ENCODE measurements at places on chromosomes 5 and 9. TPM values are rescaled to one million over a fixed set of nuclear protein-coding genes. Genes with fewer than 3 reads are reported as not detected.

DNA sequence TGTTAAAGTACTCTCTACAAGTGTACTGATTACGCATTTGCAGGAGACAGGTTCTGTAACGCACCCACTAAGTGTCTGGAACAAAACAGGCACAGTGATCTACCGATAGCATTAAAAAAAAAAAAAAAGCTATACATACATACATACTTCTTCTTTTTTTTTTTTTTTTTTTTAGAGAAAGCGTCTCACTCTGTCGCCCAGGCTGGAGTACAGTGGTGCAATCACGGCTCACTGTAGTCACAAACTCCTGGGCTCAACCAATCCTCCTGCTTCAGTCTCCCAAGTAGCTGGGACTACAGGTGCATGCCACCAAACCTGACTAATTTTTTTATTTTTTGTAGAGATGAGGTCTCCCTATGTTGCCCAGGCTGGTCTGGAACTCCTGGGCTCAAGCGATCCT is 7.6 kb downstream of the KIF24 start:
- no peak for DNase-seq

- DNase-seq: no peak
Measured at GRCh38 chr9:120696551-120697230, 17.6 kb downstream of the MEGF9 start.

GRCh38 chr5:81393783-81394718 is at the start of gene ACOT12:
Gene ACOT12, minus strand, starts transcription at chr5:81394134. Its CDS starts 20 bp downstream, at chr5:81394114.
- no peak for DNase-seq

The PLCXD3 gene
- not detected for total RNA-seq

GRCh38 chr5:122150215-122150614 is 20.9 kb downstream of the ZNF474 start:
- DNase-seq: no peak

GRCh38 chr5:35794328-35794619 is 62.4 kb upstream of the IL7R start:
- no peak for DNase-seq

GRCh38 chr5:94522117-94522516 is 96.3 kb downstream of the KIAA0825 start:
- DNase-seq: no peak

DNA sequence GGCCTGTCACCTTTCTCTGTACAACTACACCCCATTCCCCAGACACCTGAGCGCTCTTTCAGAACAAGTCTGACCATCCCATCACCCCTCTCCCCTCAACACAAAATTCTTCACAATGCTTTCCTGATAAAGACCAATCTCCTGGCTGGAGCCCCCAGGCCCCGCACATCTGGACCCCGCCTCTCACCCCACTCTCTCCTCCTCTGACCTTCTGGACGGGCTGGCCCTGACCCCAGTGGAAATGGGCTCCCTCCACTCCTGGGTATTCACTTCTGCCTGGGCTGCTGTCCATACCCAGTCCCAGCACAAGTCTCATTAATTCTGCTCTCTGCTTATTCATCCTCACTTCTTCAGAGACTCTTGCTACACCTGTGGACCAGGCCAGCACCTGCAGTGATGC is 2.1 kb upstream of the SPOCK1 start:
- no peak for DNase-seq

DNA sequence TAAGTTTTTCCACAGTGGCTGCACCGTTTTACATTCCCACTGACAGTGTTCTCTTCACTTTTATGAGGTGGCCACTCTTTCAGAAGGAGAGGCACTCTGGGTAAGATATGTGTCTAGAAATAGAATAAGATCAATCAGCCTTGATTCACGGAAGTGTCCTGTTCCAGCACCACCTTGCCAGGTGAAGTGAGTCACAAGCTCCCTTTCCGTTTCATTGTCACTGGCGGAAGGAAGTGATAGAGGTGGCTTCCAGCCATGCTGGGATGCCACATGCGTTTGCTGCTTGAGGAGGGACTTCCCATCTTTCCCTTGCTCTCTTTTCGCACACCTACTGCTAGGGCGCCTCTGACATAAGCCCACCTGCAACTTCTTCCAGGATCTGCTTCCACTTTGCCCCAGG is 217.1 kb downstream of the PIK3R1 start:
- no peak for DNase-seq

The TXNDC8 gene
- total RNA-seq: not detected

The C5orf58 gene
- total RNA-seq: not detected

GRCh38 chr5:145484158-145484557 is 351.0 kb downstream of the PRELID2 start:
- DNase-seq: no peak

DNA sequence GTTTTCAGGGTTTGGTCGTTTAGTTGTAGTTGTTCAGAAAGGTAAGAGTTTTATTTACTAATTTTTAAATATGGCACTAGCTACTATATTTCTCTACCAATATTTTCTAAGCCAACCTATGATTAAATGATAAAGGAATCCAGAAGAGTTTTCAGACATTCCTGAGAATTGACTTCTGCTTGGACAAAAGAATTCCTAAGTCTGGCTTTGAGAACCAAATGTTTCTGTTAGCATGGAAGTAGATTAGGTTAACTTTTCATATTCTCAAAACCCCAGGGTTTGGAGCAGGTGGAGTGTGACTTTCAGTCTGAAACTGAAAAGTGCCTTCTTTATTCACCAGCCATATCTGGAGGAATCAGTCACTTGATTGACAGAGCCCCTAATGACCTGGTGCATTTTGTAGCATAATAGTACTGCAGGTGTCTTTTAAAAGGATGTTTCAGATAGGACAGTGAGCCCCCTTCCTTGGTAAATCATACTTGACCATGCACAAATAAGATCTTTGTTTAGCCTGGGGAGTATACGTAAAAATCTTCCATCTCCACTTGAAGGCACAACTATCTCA is 457.0 kb upstream of the ZNF462 start:
- no peak for DNase-seq

GRCh38 chr9:77952635-77953328 is 78.8 kb downstream of the GNAQ start:
- no peak for DNase-seq

- DNase-seq: no peak
Measured at GRCh38 chr5:4735261-4735660, 404.9 kb upstream of the ADAMTS16 start.

GRCh38 chr5:161851691-161852299 is 3.9 kb downstream of the GABRA1 start:
- DNase-seq: no peak

The GALNT12 gene
- 2.3 TPM for total RNA-seq

DNA sequence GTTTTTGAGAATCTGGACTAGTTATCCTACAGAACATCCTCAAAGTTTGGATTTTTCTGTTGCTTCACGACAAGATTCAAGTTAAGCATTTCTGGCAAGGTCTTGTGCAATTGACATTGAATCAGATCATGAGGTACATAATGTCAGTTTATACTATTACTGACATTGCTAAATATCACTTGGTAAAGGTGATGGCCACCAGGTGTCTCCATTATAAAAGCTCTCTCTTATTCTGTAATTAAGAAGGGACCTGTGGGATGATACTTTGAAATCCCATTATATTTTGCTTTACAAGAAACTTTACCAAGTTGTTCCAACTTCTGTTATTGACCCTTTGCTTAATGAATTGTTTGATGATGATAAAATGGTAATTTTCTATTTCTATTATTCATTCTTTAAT is 131.0 kb upstream of the ASTN2 start:
- no peak for DNase-seq

DNA sequence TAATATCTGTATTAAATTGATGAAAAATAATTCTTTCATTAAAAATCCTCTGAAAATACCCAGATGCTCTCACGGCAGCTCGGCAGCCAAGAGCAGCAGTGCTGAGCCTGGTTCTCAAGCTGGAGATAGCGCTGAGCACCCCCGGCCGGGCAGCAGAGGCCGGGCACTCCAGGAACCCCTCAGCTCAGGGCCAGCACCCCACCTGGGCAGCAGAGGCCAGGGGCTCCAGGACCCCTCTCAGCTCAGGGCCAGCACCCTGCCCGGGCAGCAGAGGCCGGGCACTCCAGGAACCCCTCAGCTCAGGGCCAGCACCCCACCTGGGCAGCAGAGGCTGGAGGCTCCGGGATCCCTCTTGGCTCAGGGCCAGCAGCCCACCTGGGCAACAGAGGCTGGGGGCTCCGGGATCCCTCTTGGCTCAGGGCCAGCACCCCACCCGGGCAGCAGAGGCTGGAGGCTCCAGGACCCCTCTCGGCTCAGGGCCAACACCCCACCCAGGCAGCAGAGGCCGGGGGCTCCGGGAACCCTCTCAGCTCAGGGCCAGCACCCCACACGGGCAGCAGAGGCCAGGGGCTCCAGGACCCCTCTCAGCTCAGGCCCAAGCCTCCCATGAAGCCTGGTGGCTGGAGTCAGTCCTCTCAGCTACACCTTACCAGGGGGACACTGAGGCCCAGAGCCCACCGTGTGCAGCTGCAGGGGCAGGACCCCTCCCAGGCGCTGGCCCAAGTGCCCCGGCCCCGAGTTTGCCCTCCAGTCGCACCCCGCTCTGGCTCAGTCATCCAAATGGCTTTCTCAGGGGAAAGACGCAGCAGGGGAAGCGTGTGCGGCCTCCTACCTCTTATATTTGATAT is 21.7 kb downstream of the CLPTM1L start:
- DNase-seq: no peak

DNA sequence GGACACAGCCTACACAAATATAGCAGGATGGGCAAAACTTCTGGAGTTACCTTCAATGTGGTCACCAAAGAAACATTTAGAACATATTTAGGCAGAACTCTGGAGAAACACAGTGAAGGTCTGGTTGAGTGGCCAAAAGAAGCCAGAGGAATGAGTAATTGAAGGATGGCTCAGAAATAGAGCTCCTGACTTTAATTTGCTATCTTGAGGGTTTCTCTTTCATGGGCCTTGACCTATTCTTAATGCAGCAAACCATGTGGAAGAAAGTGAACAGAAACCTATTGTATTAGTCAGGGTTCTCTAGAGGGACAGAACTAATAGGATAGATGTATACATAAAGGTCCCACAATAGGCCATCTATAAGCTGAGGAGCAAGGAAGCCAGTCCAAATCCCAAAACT is 650.5 kb downstream of the ACTL7B start:
- DNase-seq: no peak

The SLC36A2 gene
- total RNA-seq: not detected

DNA sequence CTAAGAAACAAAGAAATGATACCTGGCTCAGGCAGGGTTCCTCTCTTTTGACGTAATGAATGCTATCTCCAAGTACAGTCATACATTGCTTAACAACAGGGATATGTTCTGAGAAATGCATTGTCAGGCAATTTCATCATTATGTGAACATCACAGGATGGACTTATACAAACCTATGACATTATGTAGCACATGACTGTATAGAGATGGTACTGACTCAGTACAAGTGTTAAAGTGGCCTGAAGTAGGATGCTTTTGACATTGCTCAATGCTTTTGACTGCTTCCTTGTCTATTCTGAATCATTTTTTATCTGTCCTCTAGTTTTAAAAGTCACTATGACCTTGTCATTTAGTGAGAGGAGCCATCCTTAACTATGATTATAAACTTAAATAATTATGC is 147.6 kb downstream of the NR2F1-AS1 start:
- no peak for DNase-seq

DNA sequence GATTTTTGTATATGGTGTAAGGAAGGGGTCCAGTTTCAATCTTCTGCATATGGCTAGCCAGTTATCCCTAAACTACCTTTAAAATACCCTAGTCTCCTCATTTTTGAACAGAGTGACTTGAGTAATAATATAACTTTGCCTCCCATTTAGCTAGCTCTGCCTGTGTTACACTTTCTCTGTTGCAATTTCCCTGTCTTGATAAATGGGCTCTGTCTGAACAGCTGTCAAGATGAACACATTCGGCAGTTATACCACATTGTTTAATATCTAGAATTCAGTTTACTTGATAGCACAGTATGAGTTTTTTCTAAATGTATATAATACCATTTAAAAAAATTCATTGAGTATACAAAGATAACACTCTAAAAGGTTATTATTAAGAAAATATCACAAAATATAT is 562.9 kb upstream of the FTMT start:
- DNase-seq: no peak

DNA sequence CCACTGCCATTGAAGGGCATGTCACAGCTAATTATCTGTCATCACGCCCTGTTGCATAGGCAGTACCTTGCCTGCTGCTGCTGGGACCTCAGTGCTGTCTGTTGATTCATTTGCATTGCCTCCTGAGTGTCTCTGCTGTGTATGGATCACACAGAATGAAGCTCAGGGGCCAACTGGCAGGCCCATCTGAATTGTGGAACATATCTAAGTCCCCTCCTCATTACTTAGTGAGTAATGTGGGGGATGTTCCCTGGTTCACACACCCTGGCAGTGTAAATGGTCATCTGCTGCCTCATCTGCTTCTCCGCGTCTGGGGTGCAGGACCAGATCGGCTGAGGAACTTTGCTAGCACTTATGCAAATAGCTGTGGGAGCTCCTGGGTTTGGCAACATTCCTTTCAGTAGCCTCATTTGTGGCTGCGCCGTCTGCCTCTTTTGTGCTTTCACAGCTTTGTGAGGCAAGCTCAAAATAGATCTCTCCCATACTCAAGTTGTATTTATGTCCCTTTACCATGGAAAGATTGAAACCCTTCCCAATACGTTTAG is 25.4 kb downstream of the TYRP1 start:
- DNase-seq: no peak

- DNase-seq: no peak
Measured at GRCh38 chr5:21244982-21245381, 1257.0 kb upstream of the CDH18 start.

DNA sequence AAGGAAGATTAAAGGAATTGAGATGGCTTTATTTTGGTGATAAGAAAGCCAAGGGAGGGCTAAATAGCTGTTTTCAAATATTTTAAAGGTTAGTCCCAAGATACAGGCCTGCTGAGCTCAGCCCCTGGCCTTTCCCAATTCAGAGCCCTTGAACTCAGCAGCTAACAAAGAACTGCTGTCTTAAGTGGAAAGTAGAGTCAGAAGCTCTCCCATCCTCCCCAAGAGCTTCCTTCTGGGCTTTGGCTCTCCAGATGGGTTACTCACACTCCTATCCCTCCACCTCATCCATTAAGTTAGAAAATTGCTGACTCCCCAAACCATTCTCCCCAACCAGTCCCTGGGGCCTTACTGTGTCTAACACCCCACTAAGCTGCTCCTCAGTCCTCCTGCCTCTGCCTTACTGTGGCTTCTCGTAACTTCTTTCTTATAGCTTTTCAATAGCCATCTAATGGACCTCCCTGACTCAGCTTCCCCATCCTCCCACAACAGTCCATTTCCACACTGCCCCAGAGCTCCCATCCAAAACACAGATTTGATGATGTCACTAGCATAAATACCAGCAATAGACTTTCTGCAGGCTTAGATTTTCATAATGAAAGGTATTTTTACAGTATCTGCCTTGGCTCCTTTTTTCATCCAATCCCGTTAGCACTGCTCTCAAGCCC is 239.1 kb downstream of the ENC1 start:
- DNase-seq: no peak
